CD4-positive, CD25-positive, alpha-beta regulatory T cell (primary cell): ENCODE measurements at places on chromosomes 3 and 15.

GRCh38 chr15:57769266-57769665, 62.8 kb downstream of the POLR2M start:
- no peak for DNase-seq

- no peak for DNase-seq
These were observed 18.2 kb downstream of the ABTB1 start for GRCh38 chr3:127690823-127691452.

GRCh38 chr3:108403686-108404345, 106.6 kb downstream of the MYH15 start:
- no peak for DNase-seq

DNA sequence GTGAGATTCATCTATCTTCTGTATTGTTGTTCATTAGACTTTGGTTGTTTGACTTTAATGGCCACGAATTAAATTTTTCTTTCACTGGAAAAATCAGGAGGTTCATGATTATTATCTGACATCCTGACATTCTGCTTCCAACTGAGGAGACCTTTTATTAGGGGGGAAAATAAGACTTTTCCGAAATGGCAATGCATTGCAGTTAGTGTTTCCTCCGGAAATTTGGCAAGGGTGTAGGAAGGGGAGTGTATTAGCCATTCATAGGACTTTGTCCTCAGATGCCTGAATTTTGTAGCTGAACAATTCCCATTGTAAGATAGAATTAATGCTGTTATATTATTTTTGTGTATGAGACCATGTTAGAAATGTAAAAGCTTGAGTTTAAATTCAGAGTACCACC, 450.6 kb upstream of the TGFBR2 start:
- DNase-seq, result no peak

DNA sequence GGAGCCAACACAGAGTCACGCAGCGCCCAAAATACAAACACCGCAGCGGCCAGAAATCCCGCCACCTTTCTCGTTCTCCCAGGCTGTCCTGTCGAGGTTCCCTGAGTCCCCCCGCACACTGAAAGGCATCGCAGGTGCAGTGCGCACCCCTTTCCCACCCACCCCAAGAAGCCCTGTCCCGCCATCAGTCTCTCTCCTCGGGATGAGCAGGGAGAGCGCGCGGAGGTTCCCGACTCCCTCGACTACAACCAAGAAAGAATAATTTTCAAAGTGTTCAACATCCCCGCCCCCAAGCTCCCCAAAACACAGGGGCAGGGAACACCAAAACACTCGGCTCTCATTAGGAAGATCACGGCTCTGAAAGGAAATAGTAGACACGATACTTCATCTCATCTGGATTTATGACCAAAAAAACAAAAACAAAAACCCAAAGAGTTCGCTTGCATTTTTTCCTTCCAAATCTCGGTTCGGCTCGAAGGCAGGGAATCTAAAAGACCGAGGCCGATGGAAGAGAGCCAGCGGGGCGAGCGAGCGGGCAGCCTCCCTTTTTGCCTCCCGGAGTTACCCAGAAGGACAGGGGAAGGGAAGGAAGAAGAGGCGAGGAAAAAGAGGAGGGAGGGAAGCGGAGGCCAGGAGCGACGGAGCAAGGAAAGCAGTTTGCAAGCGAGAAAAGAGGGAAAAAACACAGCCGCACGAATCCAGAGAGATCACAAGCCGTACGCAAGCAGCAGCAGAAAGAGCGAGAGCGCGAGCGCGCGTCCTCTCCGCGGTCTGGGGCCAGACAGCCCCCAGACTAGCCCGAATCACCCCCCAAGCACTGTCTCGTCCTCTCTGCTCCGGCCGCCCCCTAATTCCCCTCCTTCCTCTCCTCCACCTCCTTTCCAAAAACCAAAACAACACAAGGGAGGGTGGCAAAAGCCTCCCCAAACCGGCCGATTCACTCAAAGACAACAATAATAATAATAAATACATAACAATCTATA, 808 bp downstream of the BCL6 start:
- peak; percentile 54 for DNase-seq

- no peak for DNase-seq
These were observed 5.1 kb downstream of the POLG start for GRCh38 chr15:89329329-89330084.

DNA sequence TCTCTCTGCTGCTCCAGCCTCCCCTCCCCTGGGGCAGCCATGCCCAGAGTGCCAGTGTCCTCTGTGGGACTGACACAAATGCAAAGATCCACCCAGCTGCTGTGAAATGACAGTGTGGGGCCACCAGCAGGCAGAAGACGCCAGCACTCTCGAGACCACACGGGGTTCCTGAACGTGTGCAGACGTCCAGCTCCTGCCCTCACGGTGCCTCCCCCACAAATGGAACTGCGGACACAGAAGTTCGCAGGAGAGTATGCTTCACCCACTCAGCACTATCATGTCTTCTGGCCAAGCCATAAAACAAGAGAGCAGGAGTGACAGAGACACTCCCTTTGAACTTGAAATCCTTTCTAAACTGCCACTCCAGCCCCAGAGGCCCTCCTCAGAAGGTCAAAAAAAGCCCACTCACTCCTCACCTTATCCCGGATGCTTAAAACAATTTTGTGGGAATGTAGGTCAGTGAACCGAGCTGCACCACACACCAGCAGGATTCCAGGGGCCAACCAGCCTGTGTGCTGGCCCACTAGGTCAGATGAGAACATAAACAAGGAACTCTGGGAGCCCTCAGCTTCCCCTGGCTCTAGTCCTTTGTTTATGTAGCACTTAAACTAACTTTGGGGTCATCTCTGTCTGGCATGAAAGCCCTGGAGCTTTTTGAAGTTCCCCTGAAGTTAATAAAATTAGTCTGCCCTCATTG, 112.6 kb downstream of the DNAJB8 start:
- DNase-seq, result no peak

- no peak for DNase-seq
These were observed 423 bp upstream of the HACD3 start for GRCh38 chr15:65529762-65530317.

GRCh38 chr3:133997871-133998635, 31.7 kb downstream of the SLCO2A1 start:
- DNase-seq, result no peak

GRCh38 chr3:34683851-34684250, 885.4 kb downstream of the PDCD6IP start:
- DNase-seq, result no peak

DNA sequence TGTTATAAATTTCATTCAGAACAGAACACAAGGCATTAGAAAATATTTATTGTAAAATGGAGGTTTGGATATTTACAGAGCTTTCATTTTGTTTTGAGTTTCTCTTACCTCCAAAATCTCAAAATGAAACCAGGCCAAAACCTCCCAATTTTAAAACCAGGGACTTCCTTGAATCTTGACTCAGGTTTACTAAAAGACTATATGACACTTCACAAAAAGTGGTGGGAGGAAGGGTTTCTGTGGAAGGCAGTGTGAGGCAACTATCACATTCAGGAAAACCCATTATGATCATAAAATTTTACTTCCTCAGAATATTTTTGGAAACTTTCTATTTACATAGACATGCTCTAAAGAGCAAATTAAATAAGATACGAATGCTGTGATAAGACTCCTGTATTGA, 205.8 kb upstream of the EOMES start:
- no peak for DNase-seq

DNA sequence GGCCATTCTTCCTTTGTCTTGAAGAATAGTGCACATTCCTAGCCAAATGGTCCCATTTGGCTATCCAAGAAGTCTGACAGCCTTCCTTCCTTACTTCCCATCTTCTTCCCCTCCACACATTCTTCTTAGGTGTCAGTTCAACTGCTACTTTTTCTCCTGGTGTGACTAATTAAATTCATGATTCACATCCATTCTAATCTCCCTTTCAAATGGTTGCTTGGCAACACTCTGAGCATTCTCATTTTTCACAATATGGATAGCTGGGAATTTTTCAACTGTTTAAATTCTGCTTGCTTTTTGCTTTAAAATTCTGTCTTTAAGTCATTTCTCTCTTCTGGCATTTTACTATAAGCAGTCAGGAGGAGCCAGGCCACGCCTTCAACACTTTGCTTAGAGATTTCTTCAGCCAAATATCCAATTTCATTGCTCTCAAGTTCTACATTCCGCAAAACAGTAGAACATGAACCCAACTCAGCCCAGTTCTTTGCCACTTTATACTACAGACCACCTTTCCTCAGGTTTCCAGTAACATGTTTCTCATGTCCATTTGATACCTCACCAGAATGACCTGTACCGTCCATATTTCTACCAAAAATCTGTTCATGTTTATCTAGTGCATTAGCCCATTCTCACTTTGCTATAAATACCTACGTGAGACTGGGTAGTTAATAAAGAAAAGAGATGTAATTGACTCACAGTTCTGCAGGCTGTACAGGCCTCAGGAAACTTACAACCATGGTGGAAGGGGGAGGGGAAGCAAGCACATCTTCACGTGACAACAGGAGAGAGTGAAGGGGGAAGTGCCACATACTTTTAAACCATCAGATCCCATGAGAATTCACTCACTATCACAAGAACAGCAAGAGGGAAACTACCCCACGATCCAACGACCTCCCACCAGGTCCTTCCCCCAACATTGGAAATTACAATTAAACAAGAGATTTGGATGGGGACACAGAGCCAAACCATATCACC, 31.9 kb upstream of the MCF2L2 start:
- DNase-seq, result no peak

- no peak for DNase-seq
These were observed 59.3 kb upstream of the CFAP161 start for GRCh38 chr15:81074773-81075172.

DNA sequence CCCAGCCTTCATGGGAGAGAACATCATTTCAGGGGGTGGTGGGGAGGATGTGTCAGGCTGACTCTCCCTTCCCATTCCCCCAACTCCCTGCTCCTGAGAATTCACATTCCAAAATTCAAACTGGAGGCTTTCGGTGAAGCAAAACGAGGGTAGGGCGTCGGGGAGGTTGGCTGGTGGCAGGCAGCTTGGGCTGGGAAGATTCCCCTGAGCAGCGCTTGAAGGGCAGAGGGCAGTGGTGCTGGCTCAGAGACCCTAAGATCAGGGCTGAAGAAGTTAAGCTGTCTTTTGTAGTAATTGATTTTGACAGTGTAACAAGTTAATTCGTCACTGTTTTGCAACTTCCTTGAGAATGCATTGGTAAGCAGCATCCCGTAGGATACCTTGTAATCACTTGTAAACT, 187.8 kb downstream of the RAB11A start:
- DNase-seq, result no peak

DNA sequence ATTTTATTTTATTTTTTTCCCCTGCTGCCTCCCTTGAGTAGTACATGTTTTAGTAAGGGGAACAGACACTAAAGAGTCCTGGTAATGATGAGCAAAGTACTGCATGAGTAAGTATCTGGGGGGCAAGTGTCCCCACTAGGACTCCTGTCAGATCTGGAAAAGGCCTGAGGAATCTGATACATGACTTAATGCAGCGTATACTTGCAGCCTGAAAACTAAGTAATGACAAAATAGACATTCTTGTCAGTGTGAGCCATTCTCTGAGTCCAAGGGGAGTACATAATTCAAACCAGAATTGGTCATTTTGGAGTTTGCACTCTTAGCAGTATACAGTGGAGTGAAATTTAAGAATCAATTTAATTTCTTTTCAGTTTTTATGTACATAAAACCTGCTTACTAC, 27.5 kb downstream of the NXPE3 start:
- no peak for DNase-seq

DNA sequence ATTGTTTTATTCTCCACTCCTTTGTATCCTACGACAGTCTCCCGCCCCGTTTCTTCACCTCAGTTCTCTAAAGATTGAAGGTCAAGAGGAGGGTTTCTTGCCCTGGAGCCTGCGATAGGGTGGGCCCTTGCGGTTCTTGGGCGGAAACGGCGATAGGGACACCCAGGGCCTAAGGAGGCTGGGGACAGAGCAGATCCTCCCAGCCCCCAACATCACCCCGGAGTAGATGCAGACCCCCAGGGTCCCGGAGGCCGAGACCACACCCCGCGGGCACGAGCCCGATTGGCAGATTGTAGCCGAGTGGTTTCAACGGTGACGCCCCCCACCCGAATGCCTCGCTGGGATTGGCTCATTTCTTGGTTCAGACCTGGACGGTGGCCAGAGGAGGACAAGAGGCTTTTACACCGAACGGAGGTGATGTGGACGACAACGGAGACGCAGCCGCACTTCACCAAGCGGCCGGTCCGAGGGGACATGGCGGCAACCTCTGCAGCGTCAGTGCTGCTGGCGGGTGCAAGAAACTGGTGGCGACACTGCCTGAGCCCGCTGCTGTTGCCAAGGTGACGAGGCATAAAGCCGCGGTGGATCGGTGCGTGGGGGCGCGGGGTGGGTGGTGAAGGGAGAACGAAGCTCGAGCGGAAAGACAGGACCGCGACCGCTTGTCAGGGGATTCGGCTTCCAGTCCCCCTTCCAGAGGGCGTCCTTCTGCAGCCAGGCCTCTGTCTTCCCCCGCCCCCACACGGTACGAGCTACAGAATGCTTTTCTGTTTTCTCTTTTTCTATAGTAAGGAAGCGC, 19.0 kb upstream of the MCF2L2 start:
- DNase-seq, result peak; percentile 55

- DNase-seq, result no peak
These were observed 30.9 kb downstream of the DAG1 start for GRCh38 chr3:49500732-49501609.

DNA sequence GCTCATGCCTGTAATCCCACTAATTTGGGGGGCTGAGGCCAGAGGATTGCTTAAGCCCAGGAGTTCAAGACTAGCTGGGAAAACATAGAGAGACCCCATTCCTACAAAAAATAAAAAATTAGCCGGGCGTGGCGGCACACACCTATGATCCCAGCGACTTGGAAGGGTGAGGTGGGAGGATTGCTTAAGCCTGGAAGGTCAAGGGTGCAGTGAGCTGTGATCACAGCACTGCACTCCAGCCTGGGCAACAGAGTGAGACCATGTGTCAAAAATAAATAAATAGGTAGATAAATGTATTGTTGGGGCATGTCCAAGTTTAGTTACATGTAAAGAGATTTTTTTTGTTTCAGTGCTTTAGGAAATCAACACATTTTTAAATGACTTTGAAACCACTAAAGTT, 36.4 kb downstream of the SLC12A1 start:
- DNase-seq, result no peak

GRCh38 chr3:197942956-197943556, 6.9 kb upstream of the RPL35A start:
- DNase-seq, result peak; percentile 72

- DNase-seq, result no peak
These were observed 67.0 kb upstream of the SLC25A26 start for GRCh38 chr3:66153481-66154443.

DNA sequence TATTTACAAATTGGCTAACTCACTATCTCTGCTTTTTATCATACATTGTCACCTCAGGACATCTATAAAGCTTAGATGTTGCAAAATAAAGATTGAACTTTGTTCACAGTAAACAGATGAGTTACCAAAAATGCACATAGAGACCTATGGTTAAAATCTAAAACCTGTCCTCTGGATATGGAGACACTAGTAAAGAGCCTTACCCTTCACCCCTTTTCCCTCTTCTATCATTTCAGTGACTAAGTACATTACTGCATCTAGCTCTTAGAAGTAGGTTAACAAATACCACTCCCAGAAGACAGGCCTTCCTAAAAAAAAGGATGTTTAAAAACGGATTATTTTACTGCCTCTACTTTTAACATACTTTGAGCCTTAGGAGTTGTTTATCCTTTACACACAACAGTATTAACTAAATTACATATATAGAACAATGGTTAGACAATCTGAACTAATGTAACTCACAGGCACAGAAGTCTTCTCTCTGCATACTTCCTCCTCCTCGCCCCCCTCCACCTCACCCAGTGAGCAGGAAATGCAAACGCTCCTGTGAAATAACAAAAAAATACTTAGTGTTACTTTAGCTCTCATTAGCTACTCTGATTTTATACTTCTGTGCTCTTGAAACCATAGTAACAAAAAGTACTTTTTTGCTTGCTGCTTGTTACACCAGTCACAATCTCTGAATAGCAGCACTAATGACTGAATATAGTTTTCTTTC, 23.3 kb downstream of the IREB2 start:
- peak; percentile 24 for DNase-seq

- peak; percentile 30 for DNase-seq
These were observed 25.0 kb downstream of the CRYGS start for GRCh38 chr3:186519021-186519658.
